ENCODE measurements at places on chromosomes 1 and 21.

DNA sequence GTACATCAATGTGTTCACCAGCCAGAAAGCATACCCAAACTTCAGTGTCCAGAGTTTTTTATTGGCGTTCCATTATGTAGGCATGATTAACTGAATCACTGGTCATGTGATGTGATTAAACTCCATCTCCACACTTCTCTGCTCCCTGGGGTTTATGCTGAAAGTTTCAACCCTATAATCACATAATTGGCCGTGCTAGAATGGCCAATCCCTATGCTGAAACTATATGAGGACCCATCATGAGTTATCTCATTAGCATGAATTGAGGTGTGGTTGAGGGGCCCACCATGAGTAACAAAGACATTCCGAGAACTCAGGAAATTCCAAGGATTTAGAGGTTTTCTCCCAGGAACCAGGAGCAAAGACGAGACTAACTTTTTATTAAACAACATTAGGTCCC lies 31.8 kb upstream of the FBXO28 start:
- no peak for DNase-seq

GRCh38 chr1:186923486-186923885 lies 94.7 kb downstream of the PLA2G4A start:
- DNase-seq = no peak

DNA sequence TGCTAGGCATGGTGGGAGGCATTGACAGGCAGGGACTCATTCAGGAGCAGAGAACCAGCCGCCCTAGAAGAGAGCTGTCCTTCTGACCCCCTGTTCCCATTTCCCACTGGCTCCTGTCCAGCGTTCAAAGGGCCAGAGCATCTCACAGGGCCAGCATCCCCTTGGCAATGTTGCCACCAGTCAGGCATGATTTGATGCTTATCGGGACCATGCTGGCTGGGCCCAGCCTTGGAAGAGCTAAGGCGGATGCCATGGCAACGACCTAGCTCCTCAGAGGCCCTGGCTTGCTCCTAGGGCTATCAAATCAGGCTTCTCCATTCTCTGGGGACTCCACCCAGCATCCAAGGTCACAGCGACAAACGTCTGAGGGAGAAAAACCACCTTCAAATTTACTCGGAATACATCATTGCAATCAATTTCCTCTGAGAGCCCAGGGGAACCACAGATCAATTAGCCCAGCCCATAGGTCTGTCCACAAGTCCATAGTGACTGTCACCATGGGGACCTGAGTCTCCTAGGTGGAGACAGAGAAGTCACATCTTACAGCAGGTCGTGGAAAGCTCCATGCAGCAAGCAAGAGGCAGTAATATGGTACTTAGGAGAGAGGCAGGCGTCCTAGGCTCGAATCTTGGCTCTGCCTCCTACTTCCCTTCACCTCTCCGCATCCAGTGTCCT lies 14.1 kb upstream of the VWA5B1 start:
- no peak for DNase-seq

- DNase-seq = no peak
Observed at GRCh38 chr1:225422031-225422605, 5.7 kb downstream of the LBR start.

GRCh38 chr1:217881607-217882332 lies 250.6 kb downstream of the SPATA17 start:
- no peak for DNase-seq

DNA sequence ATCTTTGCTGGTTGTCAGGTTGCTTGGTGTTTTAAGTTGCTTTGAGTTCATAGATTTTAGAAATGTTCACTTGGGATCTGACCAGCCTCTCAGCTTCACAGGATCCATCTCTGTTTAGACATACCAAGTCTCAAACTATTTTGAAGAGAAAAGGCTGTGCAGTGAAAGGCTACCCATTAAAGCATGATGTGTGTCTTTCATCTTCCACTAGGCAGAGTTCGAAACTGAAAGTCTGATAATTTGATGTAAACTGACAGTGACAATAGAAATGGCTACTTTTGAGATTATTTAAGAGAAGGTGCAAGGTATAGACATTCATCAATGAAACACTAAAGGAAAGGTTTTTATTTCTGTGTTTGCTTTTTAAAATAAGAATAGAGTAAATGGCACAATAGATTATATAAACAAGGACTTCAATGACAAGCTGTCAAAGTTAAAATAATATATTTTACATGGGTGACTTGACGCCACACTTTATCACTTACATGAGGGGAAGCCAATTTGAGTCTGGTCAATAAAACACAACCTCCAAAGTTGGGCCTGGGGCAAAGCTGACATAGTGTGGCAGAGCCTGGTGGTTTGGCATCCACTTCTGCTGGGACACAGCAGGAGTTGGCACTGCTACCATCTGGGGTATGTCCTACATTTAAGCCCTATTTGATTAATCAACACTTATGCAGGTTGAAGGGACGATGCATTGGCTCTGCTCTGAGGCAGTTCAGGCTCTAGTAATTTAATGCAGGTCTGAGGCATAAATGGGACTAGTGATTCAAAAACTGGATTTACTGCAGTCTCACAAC lies 197.7 kb downstream of the CRB1 start:
- DNase-seq = no peak

DNA sequence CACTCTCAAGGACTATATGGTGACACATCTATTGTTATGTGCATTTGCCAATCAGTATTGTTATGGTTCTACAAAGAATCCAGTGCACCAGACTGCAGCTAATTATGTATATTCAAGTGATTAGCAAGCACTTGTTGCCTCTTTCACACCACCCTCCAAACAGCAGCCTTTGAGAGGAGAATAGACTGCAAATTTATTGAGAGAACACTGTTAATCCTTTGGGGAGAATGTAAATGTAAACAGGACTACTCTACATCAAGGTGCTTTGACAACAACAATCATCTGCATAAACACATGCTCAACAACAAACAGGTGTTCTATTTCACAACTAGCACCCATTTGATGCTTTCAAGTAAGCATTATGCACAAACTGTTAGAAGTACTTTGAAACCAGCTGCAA lies 117.4 kb downstream of the AKT3 start:
- no peak for DNase-seq

DNA sequence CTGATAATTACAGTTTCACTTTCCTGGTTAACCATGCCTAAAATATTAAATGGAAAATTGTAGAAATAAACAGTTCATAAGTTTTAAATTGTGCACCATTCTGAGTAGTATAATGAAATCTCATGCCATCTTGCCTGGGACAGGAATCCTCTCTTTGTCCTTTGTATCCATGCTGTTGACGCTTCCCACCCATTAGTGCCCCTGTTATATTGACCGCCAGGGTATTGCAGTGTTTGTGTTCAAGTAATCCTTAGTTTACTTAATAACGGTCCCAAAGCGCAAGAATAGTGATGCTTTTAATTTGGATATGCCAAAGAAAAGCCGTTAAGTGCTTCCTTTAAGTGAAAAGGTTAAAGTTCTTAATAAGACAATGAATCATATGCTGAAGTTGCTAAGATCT lies 41.7 kb downstream of the RPRD2 start:
- DNase-seq = no peak

DNA sequence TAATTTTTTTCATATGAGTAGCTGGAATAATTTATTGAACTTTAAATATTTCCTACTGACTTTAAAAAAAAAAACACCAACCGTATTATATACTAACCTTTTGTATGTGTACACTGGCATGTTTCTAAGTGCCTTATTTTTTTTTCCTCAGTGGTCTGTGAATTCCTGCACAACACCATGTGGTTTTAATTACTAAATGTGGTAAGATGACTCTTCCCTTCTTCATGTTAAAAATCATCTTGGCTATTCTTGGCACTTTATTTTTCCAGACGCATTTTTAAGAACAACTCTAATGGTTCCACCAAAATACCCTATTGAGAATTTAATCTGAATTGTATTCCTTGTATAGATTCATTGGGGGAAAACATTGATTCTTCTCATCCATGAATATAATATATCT lies 28.4 kb downstream of the PPP2R5A start:
- DNase-seq = no peak

DNA sequence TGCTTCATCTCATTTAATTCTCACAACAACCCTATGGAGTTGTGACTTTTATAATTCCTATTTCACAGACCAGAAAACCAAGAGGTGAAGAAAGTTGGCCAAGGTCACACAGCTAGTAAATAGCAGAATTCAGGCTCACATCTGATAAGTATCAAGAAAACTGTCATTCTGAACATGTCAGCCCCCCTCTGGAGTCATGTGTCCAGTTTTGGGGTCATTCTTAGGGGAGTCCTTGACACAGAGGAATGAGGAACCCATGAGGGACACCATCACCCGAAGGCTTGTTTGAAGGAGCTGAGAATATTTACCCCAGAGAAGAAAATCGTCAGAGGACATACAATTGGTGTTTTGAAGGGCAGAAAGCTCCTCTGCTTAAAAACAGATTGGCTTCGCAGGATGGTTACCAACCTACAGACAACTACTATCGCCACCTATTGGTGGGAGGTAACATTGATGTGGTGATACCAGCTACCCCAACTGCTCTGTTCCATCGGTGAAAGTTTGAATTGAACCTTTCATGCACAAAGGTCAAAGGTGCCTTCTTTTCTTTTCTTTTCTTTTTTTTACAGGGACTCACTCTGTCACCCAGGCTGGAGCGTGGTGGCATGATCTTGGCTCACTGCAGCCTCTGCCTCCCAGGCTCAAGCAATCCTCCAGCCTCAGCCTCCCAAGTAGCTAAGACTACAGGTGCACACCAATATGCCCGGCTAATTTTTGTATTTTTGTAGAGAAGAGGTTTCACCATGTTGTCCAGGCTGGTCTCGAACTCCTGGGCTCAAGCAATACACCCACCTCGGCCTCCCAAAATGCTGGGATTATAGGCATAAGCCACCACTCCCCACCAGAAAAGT lies 31.3 kb downstream of the NCMAP start:
- DNase-seq = peak; percentile 63

GRCh38 chr1:204191456-204191855 lies 4.8 kb downstream of the KISS1 start:
- no peak for DNase-seq

DNA sequence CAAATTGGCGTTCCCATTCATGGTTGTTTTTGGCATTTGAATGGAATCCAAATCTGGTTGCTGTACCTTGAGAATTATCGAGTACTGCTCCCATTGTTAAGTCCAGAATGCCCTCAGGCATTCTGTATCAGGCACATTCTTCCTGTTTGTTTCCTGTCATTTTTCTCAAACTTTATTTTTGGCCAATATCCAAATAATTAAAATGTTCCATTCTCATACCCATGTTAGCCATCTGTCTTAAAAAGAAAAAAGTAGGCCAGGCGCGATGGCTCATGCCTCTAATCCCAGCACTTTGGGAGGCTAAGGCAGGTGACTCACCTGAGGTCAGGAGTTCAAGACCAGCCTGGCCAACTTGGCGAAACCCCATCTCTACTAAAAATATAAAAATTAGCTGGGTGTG lies 29.3 kb upstream of the SHISA4 start:
- no peak for DNase-seq

DNA sequence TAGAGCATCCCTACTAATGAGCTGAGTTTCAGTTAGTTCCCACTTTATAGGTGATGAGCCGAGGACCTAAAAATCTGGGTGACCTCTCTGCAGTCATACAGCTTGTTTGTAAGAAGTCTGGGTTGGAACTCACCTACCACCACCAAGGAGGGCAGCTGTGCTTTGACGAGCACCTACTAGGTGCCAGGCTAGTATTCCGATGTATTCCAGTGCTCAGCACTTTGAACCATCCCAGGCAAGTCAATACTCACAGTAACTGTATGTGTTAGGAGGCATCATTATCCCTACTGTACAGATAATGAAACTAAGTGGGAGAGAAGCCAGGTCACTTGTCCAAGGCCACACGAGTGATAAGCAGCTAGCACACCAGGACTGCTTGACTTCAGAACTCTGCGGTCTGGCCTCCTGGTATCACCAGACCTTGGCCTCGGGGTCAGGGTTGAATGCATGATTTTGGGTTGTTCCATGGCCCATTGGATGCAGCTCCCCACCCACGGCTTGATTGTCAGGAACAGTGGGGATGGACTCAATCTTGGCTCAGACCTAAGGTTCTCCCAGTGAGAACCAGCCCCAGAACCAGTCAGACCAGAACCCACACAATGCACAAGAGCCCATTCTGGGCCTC lies 20.7 kb downstream of the ECE1 start:
- no peak for DNase-seq

DNA sequence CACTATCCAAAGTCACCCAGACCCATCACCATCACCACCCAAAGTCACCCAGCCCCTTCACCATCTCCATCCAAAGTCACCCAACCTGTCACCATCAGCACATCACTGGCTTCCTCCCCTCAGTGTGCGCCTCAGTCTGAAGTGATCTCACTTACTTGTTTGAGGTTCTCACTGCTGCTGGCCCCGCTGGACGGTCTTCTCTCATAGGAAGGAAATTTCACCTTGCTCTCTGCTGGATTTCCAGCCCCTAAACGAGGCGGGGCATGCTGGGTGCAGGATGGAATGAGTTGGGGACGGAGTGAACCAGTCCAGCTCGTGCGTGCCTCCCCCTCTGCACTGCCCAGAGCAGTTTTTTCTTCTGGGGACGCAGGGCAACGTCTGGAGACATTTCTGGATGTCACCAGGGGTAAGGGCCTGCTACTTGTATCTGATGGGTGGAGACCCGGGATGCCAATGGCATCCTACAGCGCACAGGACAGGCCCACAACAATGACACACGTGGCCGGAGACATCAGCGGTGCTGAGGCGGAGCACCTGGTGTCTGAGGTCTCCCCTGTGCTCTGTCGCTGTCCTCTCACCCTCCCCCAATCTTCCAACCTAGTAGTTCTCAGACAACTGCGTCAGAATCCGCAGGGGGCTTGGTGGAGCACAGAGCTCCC lies 38.6 kb downstream of the PDE9A start:
- no peak for DNase-seq

DNA sequence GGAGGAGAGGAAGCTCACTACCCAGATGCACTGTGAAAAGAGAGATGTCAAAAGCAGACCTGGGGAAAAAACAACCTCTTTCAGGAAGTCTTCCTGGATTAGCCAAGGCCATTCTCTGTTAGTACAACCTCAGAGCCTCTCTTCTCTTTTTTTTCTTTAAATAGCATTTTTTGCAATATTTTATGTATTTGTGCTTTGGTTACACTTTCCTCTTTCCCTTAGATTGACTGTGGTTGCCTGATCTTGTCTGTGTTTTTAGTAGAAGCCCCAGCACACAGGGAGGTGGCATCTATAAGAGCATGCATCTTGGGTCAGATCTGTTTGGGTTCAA lies 18.8 kb downstream of the SLC26A9 start:
- no peak for DNase-seq

DNA sequence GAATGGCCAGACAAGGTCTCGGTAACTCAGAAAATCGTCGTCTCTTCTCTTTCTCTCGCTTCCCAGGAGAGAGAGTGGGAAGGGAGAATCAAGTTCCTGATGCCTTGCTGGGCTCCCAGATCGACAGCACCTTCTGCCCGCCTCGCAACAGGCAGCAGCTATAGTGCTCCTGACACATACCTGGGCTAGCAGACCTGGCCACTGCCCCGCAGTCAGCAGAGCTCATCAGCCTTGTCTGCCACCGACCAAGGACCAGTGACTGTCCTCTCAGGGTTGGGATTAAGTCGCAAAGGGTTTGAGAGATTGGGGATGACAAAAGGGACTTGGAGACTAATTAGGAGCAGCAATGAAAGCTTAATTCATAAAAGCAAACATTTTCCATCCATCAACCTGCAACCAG lies 4.1 kb downstream of the RUNX3 start:
- DNase-seq = no peak

Data from CD8-positive, alpha-beta memory T cell (primary cell).